ENCODE measurements at places on chromosomes 11 and 22.

GRCh38 chr11:102453302-102453695 is 734 bp upstream of the TMEM123 start:
- no peak for DNase-seq

- DNase-seq, result no peak
Observed at GRCh38 chr11:129252621-129253020, 60.5 kb upstream of the ARHGAP32 start.

- DNase-seq, result no peak
Observed at GRCh38 chr11:73070653-73071052, 71.5 kb downstream of the FCHSD2 start.

GRCh38 chr22:40204321-40205116 is 26.8 kb downstream of the TNRC6B start:
- DNase-seq, result no peak

GRCh38 chr11:65452806-65453490 is 30.4 kb downstream of the NEAT1 start:
- no peak for DNase-seq

DNA sequence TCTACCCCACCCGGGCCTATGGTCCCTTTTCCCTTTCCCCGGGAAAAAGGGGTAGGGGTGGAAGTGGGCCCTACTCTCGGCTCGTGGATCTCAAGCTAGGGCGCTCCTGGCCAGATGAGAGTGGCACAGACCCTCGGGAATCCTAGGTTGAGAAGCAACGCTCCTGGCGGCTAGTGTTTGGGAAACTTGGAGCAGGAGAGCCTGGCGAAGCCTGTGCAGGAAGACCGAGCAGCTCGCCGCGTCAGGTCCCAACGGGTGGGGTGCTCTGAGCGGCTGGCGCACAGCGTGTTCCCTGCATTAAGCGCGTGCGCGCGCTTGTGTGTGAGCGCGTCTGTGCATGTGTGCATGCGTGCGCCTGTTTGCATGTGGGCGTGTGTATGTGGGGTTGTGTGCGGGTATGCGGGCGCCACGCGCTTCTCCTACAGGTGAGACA is 7.1 kb upstream of the FLI1 start:
- no peak for DNase-seq

GRCh38 chr22:42169055-42169469 is 38.5 kb upstream of the CYP2D6 start:
- no peak for DNase-seq

GRCh38 chr11:61077936-61078335 is 24.4 kb upstream of the CD5 start:
- no peak for DNase-seq

DNA sequence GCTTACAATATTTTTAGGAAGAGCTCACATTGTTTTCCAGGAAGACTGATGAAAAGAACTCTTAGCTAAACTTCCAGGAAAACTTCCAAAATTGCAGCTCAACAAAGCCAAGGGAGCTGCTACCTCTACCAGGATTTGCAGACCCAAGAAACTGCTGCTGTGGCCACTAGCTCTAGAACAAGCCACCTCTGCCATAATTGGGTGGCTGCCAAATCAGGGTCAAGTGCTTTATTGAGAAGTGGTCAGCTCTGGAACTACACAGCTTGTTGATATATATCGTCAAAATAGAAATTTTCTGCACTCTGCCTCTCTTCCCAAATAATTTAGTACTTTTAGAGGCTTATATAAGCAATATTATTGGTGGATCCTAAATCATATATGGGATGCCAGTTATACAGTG is 371.8 kb upstream of the CHORDC1 start:
- no peak for DNase-seq

DNA sequence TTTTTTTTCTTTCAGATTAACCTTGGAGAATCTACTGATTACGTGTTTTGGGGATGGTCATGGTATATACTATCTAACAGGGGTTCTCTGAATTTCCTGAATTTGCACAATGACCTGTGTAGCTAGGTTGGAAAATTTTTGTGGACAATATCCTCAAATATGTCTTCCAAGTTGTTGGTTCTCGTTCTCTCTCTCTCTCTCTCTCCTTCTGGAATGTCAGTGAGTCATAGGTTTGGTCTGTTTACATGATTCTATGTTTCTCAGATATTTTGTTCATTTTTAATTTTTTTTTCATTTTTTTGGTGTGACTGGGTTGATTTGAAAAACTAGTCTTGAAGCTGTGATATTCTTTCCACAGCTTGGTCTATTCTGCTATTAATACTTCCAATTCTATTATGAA is 604.0 kb upstream of the ANO3 start:
- peak; percentile 9 for DNase-seq

GRCh38 chr11:66685276-66686099 is 7.8 kb upstream of the RBM4B start:
- DNase-seq, result no peak

DNA sequence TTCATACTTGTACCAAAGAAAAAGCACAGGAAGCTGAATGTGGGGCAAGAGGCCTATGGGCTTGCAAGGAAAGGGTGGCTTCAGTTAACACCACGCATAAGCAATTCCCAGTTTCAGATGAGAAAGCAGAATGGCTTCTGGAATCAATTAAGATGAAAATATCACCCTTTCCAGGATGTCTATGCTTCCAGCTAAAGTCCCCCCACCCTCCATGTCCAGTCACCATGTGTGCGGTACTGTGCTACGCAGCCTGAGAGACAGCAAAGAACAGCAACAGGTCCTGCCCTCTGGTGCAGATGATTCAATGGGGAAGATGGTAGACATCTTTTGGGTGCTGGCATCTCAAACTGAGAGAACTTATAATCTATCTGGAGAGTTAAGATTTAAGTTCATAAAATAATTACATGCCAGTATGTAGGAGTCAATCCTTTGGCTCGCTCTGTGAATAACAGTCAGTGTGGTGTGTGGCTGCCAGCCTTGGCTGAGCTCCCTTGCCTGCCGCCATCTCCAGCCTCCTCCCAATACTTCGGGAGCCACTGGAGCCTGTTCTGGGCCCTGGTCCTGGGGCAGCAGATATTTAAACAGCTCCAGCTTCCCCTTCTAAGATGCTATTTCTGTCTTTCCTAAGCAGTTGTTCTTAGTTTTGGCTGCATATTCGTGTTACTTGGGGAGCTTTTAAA is 44.5 kb downstream of the ME3 start:
- DNase-seq, result no peak

DNA sequence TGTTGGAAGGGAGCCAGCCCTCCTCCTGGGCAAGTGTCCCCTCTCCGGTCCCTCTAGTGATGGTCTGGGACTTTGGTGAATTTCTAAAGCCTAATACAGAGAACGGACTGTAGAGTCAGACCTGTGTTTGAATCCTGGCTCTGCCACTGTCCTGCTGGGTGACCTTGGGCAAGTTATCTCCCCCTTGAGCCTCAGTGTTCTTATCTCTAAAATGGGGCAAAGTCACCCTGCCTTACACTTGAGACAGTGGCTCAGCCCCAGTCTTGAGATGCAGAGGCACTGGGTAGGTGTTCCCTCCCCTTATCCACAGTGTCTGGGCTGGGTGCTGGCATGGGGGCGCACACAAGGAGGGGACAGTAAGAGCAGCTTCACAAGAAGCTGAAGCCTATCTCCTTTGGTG is 20.9 kb downstream of the DGAT2 start:
- DNase-seq, result no peak

Data from non-pigmented ciliary epithelial cell (primary cell).